Effector memory CD4-positive, alpha-beta T cell (primary cell): ENCODE measurements at places on chromosomes 2 and 18.

DNA sequence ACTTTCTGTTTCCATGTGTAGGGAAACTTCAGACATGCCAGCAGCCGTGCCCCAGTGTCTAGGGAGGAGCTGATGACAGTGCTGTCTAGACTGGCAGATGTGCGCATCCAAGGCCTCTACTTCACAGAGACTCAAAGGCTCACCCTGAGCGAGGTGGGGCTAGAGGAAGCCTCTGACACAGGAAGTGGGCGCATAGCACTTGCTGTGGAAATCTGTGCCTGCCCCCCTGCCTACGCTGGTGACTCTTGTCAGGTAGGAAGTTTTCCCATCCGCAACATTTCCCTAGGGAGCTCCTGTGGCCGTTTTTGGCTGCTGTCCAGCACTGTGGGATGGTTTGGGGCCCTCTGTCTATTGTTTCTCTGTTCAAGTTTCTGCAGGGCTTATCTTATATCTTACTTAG is 143.1 kb upstream of the TTC39C start:
- DNase-seq, result peak; percentile 78

DNA sequence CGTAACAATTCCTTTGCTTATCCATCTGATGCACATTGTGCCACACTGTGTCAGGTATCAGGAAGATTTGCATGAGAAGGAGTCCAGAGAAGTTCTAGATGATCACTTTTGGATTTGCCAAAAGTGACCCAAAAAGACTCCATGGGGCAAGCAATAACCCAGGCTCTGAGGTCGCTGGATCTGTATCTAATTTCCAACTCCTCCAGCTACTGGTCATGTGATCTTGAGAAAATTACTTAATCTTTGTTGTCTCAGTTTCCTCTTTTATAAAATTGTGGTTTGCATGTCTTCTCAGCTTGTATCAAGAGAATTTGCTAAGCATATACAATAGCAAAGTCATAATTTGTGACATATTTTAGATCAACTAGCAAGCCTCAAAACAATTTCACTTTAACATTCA is 61.3 kb upstream of the ITGA4 start:
- no peak for DNase-seq

DNA sequence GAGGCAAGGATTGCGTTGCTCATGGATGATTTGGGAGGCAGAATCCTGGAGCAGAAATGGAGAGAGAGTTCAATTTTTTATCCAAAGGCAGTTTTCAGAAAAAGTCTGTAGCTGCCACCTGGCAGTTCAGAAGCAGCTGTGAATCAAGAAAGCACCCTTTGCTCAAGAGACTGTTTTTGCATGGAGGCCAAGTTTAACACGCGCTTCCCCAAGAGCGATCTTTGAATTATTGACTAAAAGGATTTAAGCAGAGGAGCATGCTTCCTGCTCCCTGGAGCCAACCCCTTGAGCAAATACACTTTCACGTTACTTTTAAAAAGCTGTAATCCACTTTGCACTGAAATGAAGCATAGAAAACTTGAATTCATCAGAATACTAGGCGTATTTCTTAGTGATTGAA is 252.4 kb downstream of the RNF144A start:
- no peak for DNase-seq

GRCh38 chr18:47115205-47115604 is 35.1 kb downstream of the HDHD2 start:
- DNase-seq, result no peak

GRCh38 chr2:233979748-233980147 is 62.6 kb downstream of the TRPM8 start:
- DNase-seq, result no peak

GRCh38 chr2:119760237-119760955 is 674 bp downstream of the PTPN4 start:
- DNase-seq, result no peak

- DNase-seq, result no peak
These were observed 78.9 kb downstream of the AAK1 start for GRCh38 chr2:69564604-69565003.

- no peak for DNase-seq
These were observed 156.8 kb upstream of the UNC80 start for GRCh38 chr2:209614690-209615369.

GRCh38 chr2:204850581-204850980 is 305.3 kb downstream of the PARD3B start:
- no peak for DNase-seq

GRCh38 chr2:33510586-33510968 is 34.1 kb downstream of the RASGRP3 start:
- no peak for DNase-seq

DNA sequence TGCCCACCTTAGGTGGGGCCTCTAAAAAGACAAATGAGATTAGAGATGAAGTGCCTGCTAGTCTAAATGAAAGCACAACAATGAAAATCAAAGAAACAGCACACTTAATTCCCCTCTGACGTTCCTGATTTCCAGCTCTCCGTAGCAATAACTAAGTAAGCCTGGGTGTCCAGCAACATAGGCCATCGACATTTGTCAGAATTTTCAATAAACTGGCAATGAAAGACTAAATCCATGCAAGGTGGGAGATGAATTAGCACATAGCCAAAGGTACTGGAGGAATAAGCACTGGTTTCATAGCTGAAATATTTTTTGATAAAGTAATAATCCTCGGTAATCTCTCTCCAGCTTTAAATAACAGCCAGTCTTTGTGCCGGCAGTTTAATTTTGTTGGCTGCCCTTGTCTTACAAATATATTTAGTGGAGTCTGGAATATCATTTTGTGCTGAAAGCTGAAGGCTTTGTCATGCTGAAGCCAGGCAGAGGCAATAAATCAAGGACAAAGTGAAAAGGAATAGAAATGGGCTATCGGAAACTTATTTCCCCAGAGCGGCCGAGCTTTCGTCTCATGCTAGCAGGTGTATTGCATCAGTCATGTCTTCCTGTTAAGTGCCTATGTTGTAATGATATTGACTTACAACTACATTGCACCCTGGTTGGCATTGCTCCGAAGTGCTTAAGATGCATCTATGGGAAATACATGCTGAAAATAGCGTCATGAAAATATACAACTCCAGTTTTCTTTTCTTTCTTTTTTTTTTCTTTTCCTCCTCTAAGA is 790.1 kb downstream of the CNTNAP5 start:
- DNase-seq, result no peak

DNA sequence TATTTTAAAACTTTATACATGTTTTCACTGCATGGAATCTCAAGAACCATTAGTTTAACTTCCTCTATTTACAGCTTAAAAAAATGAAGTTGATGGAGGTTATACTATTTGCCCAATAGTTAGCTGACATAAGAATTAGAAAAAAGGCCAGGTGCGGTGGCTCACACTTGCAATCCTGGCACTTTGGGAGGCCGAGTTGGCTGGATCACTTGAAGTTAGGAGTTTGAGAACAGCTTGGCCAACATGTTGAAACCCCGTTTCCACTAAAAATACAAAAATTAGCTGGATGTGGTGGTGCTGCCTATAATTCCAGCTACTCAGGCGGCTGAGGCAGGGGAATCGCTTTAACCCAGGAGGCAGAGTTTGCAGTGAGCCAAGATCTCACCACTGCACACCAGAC is 125.1 kb upstream of the CDH19 start:
- no peak for DNase-seq
